RPMI8226 (cell line): ENCODE measurements at places on chromosomes 5 and 9.

DNA sequence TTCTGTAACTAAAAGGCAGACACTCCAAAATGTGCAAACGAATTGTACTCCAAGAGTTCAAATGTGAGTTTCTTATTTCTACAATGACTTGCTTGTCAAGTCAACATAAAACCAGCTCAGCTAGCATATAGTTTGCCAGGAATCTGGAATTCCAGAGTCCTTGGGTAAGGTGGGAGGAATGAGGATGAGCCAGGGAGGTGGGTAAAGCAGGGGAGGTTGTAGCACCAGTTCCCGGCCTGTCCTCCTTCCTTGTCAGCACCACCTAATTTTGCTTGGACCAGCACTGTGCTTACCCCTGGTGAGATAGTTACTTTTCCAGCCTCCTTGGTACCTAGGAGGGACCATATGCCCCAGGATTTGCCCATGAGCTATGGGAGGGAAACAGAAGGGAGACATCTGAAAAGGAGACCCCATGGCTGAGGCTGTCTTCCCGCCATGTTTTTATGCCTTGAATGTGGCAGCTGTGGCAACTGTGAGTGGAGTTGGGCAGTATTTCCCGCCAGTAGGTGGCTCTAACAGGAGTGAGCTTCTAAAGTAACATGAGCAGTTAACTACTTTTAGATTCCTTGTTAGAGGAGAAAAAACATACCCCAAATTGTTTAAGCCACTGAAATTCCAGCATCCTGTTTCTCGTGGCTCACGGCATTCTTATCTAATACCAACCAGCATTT, 302.5 kb downstream of the TENT4A start:
- peak; percentile 2 for DNase-seq

GRCh38 chr5:135890296-135890695, 5.3 kb downstream of the IL9 start:
- no peak for DNase-seq

DNA sequence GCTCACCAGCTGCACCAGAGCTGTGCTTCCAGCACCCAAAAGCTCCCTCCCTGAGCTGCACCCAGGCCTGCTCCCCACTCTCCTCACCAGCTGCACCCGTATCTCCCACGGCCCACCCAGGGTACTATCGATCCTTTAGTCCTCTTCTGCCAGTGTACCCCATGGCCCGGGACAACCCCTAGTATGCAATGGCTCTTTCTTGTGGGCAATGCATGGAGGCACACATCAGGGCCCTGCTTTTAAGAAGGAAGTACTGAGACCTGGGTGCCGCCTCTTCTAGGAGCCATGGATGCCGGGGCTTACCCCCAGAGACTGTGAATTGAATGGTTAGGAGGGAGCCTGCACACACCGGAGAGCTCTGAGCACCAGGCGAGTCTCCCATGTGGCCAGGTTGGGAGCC, 49.5 kb downstream of the TENT4A start:
- no peak for DNase-seq

- DNase-seq = peak; percentile 41
These were observed 2.0 kb downstream of the GADD45G start for GRCh38 chr9:89606624-89607311.

DNA sequence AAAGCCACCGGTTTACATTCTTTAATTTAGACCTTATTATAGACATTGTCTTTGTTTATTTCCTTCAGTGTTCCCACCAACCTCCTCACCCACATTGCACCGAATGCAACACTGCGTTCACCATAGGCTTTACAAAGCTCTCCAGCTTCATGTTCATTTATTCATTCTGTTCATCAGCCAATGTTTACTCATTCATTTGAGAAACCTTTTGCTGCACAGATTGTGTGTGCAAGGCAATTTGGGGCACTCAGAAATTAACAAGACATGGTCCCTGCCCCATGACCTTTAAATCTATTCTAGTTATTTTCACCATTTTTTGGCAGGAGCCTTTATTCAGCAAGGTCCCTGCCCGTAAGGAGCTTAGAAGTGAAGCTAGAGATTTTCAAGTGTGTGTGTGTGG, 70.9 kb upstream of the RARS1 start:
- DNase-seq = no peak

GRCh38 chr5:131381777-131382176, 117.9 kb downstream of the CDC42SE2 start:
- DNase-seq = peak; percentile 47

DNA sequence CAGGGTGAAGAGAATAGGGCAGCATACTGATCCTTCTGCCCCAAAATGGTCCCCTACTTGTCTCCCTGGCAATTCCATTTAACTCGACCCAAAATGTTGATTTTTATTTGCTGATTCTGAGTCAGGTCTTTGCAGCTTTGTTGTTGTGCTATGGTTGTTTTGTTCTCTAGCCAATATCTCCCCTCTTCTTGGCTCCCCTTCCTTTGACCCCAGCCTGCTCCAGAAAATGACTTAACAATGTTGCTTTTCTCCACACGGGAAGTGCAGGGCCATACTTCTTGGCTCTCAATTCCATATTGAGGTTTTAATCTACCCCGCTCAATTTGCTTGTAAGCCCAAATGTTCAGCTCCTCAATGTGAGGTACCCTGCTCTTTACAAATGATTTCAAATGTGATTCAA, 330.0 kb downstream of the RASEF start:
- no peak for DNase-seq

GRCh38 chr9:29214154-29214689, 1640.9 kb upstream of the C9orf72 start:
- no peak for DNase-seq

DNA sequence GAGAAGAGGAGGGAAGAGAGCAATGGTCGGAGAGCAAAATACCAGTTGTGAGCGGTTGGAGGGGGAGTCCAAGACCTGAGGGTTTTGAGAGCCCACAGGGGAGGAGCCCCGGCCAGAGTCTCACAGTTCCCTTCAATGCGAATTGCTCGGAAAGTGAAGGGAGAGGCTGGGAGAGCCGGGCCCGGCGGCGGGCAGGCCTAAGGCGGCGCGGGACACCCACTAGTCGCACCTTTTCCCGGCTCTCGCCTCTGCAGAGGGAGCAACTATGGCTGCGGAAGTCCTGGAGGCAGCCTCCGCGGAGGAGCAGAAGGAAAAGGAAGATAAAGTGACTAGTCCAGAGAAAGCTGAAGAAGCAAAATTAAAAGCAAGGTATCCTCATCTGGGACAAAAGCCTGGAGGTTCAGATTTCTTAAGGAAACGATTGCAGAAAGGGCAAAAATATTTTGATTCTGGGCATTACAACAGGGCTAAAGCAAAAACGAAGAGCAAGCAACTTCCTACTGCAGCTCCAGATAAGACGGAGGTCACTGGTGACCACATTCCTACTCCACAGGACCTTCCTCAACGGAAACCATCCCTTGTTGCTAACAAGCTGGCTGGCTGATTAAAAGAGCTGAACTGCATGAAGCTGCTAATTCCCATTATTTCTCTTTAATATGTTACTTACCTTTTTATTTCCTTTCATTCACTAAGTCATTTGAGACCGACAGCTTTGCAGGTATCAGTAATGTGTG, 6.5 kb upstream of the BTNL3 start:
- no peak for DNase-seq

- no peak for DNase-seq
These were observed 18.1 kb downstream of the C9orf50 start for GRCh38 chr9:129602598-129603415.

DNA sequence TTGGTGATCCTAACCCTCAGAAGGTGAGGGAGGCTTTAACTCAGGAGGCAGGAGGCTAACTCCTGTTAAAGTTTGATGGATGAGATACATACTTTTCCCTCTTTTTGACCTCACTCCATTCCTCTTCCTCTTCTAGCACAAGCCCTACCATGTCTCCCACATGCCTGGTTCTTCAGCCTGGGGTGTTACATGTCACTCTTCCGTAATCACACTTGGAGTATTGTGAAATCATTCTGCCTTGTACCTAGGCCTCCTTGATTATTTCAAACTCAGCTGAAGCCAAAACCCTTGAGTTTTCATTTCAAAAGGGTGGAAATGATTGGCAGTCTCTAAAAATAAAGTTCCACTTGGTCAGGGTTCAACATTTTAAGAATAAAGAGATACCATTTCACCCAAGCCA, 1.8 kb downstream of the PLAC8L1 start:
- DNase-seq = no peak

- no peak for DNase-seq
These were observed 5.4 kb downstream of the RAD17 start for GRCh38 chr5:69374911-69375446.

DNA sequence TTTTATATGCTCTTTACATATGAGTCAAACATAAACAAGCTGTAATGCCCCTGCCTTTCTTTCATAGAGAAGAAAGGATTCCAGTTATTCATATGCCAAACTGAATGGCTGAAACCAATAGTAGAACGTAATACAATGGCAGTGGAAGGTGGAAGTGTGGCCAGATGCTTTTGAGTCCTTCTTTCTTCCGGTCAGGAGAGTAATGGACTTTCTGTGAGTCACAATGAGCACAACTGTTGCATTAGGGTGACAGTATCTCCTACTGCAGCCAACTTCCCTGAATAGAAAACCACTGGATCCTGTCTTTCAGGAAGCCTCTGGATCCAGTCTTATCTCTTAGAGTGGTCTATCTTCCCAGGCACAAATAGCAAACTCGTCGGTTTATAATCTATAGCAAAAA, 855.2 kb downstream of the MAT2B start:
- DNase-seq = no peak

DNA sequence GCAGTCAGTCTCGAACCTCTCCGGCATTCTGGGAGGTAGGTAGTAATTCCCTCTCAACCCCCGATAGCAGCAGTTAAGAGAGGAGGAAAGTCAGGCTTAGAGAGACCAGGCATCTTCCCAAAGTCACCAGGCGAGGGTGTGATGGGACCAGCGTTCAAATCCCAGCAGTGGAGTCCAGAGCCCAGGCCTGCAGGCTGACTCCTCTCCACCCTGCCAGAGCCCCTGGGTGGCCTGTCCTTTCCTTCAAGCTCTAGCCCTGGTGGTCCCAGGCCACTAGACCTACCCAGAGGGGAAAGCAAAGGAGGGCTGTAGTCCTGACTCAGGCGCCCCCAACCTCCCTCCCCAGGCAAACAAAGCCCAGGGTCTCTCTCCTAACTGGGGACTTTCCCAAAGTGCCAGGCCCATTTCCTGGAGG, 4.2 kb upstream of the NR5A1 start:
- no peak for DNase-seq

DNA sequence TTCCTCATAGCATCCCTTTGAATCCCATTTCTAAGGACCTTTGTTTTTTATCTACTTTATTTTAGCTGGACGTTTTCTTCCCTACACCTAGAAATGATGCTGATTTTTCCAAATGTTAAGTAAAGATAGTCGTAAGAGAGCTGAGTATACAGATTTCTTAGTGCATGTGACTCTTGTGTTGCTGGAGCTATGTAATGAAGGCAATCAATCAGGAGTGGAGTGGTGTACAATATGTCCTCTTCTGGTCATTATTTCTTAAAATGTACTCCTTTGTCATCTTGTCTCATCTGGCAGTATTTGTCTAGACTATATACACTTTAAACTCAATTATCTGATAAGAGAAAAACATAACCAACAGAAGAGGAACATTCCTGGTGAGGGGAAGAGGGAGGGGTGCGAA, 13.5 kb downstream of the GAPT start:
- DNase-seq = no peak

DNA sequence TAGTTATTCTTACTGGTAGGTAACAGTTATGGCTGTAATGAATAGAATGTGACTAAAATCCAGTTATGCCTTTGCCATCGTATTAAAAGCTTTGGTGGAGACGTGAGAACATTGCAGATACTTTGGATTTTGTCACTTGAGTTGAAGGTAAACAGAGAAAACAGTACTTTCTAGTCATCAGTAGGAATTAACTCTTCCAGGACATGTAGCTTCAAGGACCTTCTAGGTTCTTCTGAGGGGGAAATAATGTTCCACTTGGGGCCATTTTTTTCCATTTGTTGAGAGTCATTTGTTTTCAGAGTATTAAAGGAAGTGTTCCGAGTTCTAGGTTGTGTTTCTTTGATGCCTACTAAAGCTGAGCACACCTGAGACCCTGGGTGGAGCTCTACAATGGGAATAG, 6.1 kb downstream of the TJP2 start:
- no peak for DNase-seq

- no peak for DNase-seq
These were observed 489.4 kb downstream of the PRELID2 start for GRCh38 chr5:145345511-145346287.

GRCh38 chr5:9231842-9232241, 314.0 kb downstream of the SEMA5A start:
- DNase-seq = no peak

DNA sequence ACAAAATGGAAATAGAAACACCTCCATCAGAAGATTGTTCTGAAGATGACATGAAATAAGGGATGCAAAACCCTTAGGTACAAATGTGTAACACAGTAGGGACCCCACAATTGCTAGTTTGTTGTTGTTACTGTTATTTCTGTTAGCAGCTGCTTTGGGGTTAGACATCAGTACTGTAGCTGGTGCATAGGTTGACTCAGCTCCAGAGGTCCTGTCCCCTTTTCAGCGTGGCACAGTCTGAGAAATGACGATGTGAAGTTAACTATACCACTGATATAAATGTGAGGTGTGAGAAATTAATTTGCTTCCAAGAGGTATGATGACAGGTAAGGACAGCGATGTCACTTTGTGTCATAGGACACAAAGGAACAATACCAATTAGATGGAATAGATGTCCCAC, 384.6 kb upstream of the KLF4 start:
- DNase-seq = no peak

- no peak for DNase-seq
These were observed 387.3 kb downstream of the YTHDC2 start for GRCh38 chr5:113900816-113901215.

- no peak for DNase-seq
These were observed 1043.8 kb upstream of the EDIL3 start for GRCh38 chr5:85428426-85428934.

- DNase-seq = peak; percentile 54
These were observed 147.5 kb upstream of the FGF10 start for GRCh38 chr5:44536650-44537260.

DNA sequence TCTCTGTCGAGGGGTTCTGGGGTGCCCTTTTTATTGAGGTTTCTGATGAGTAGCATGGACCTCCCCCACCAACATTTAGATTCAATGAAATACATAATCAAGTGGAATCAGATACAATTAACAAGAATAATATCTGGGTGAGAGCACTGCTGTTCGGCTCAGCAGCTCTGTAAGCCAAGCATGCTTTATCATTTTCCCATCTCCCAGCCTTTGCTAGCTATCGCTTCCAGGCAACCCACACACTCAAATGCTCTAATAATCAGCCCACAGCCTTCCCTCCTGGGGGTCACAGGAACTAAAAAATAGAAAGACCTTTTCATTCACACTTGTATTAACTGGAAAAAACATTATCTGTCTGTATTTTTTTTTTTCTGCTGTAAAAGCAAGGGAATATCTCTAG, 8.9 kb downstream of the PLPPR1 start:
- DNase-seq = no peak

DNA sequence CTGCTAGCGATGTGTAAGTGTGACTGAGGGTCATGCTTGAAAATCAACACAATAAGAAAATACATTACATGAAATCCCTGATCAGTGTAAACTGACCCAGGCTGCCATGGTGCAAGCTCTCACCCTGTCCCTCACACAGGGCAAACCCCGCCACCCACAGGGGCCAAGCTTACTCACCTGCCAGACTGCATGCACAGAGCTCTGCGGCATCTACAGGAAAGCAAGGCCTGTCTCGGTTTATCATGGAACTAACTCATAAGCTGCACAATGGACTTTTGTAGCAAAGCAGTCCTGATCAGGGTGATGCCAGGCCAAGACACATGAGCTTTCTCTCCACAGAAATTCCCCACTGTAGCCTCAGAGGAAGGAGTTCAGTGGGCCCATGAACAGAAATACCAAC, 9.7 kb downstream of the IPPK start:
- DNase-seq = no peak

GRCh38 chr9:137602661-137603060, 2.8 kb upstream of the ARRDC1 start:
- peak; percentile 71 for DNase-seq
